Neural cell (in vitro differentiated cells): ENCODE measurements at places on chromosomes 7 and 10. TPM values are rescaled to one million over a fixed set of nuclear protein-coding genes. Genes with fewer than 3 reads are reported as not detected.

Gene NEUROD6
- not detected in 2 replicates for polyA plus RNA-seq

Gene NFKB2
- 0.30 and 0.34 TPM in 2 replicates for polyA plus RNA-seq

Gene NRCAM
- 81.1 and 90.9 TPM in 2 replicates for polyA plus RNA-seq

Gene DDIT4
- polyA plus RNA-seq = 29.7 and 29.9 TPM in 2 replicates

Gene AOAH
- 0.76 and 4.3 TPM in 2 replicates for polyA plus RNA-seq

Gene HOXA9
- polyA plus RNA-seq = not detected in 2 replicates

Gene VPS37D
- polyA plus RNA-seq = 52.7 and 56.3 TPM in 2 replicates

Gene SFTPA1
- polyA plus RNA-seq = not detected in 2 replicates

Gene IQUB
- 0.41 and 0.58 TPM in 2 replicates for polyA plus RNA-seq

Gene SCIN
- 0.53 TPM in 1 of 2 replicates, not detected in the other for polyA plus RNA-seq

Gene GARIN1A
- polyA plus RNA-seq = 1.7 and 2.8 TPM in 2 replicates
